ENCODE measurements at places on chromosomes 2 and 18. TPM values are rescaled to one million over a fixed set of nuclear protein-coding genes. Genes with fewer than 3 reads are reported as not detected.

APCDD1 gene
- total RNA-seq: not detected

ZNF892 gene
- 3.6 TPM for total RNA-seq

SLC20A1 gene
- total RNA-seq: 20.5 TPM

DTNA gene
- 1.9 TPM for total RNA-seq

SPP2 gene
- not detected for total RNA-seq

TMEFF2 gene
- not detected for total RNA-seq

ALMS1 gene
- 4.4 TPM for total RNA-seq

Measured in dermis microvascular lymphatic vessel endothelial cell (primary cell).